ENCODE measurements at places on chromosomes 5 and 9.

GRCh38 chr9:127884976-127885490 is 7.6 kb upstream of the AK1 start:
- DNase-seq, result no peak

DNA sequence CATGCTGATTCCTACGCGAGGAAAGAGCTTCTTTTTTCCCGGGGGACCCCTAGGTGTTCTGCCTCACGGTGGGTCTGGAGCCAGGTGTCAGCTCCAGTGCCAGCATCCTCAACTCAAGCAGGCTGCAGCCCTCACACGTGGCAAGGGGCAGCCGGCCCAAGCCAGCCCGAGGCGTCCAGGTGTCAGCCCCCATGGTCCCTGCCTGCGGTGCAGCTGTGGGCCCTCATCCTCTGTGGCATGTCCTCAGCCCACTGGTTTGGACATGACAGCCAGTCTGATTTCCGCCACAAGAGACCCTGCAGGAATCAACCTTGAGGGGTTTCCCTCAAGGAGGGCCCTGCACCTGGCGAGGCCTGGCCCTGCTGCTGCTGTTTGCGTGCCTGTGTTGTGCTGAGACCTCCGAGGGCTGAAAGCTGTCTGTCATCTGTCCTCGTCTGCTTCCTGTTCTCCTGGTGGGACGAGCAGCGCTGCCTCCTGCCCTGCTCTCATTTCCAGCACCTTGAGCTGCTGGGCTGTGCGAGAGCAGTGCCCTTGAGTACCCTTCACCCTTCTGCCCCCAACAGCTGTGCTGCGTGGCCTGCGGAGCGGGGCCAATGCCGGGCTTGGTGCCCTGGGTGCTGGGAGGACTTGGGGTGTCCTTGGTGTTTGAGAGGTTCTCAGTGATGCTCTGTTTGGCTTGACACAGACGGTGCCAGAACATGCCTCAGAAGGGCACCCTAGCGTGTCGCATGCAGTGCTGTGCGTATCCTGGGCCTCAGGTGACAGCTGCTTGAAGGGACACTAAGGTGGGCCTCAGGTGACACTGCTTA is 137.6 kb downstream of the CACNA1B start:
- no peak for DNase-seq

DNA sequence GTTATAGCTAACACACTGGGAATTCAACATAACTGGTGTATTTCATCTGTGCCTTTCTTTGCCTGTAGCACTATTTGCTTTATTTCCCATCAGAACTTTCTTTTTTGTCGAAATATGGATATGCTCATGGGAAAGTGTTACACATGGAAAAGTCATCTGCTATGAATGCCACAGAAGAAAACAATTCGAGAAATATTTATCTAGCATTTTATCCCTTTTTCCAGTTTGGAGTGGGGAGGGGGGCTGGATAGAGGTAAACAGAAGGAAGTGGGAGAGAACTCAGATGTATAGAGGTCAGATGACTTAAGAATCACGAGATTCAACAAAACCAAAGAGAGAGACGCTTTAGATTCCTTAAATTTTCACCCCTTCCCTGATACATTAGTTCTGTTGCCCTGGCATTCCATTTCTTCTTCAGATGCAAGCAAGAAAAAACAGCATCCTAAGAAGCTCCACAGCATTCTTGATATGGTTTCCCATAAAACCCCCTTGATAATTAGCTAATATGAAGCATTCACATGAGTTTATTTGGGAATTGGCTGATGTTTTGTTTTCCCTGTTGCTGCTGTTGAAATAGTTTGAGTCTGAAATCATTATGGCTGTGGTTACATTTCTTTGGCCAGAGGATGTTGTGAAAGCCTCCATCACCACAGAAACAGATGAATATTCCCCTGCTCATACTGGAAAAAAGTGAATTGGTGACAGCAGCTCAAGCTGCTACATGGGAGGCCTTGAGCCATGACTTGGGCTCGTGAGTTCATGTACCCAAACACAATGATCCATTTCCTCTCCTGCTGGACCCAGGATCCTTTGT is 335.8 kb upstream of the DAB2 start:
- no peak for DNase-seq

- DNase-seq, result no peak
Observed at GRCh38 chr5:57317341-57317740, 143.5 kb downstream of the GPBP1 start.

DNA sequence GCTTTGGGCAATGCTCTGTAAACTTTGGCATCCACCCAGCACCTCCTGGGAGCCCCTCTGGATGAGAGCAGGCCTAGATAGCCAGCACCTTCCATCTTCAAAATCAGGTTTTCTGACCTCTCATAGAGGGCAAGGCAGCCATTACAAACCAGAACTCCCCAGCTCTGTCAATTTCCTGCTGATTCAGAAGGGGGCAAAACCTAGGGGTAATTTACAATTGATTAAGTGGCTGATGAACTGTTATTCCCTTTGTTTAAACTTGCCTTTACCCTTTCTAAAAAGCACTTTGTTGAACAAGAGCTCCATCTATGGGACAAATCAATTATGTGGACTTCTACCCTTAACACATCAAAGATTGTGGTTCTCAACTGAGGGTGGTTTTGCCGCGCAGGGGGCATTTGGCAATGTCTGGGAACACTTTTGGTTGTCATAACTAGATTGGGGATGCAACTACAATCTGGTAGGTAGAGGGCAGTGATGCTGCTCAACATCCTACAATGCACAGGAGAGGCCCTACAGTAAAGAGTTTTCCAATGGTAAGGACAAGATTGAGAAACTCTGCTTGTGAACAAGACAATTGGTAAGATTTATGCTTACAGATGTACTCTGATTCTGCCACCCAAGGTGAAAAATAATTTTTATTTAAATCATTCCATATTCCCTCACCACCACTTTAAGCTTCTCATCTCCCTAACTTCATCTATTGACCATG is 184.1 kb downstream of the MARCHF11 start:
- no peak for DNase-seq

- no peak for DNase-seq
Observed at GRCh38 chr5:78753093-78753531, 104.5 kb upstream of the LHFPL2 start.

- DNase-seq, result no peak
Observed at GRCh38 chr9:129509533-129509928, 111.4 kb downstream of the C9orf50 start.

DNA sequence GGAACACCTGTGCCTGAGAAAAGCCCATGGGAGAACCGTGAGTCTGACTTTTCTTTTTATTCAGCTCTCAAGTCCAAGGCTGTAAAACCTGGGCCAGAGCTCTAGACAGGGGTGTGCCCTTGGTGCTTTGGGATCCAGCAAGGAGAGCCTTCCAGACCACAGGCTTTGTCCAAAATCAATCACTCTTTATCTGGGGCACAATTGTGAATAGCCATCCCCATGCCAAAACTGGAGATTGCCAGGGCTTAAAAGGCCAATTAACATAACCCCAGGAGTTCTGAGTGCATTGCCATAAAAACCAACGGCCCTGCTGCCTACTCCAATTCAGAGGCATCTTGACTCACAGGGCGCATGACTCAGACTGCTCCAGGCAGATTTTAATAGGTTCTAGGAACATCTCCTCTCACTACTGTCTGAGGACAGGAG is 391.8 kb downstream of the ARHGEF28 start:
- DNase-seq, result no peak

- DNase-seq, result no peak
Observed at GRCh38 chr9:80873861-80874260, 815.5 kb downstream of the TLE1 start.

DNA sequence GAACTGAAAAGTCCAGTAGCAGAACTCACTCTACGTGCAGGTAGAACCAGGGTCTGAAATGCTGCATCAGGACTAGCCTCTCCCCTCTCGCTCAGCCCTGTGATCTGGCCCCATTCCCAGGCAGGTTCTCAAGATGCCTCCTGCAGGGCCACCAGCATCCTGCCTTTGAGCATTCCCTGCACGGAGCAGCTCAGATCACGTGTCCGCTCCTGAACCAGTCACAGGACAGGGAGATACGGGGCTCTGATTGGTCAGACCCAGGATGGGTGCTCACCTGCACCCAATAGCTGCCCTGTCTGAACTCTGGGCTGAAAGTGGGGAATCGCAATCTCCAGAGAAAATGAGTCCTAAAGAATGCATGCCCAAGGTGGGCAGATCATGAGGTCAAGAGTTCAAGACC is 50.8 kb downstream of the NEURL1B start:
- no peak for DNase-seq

GRCh38 chr5:169803077-169803981 is 166.3 kb downstream of the DOCK2 start:
- no peak for DNase-seq

Measured in stimulated activated CD8-positive, alpha-beta memory T cell treated with anti-CD3 and anti-CD28 coated beads, Interleukin-15, amount 100 ng/mL, for 48 hours (primary cell).